ENCODE measurements at places on chromosomes 3 and 15. TPM values are rescaled to one million over a fixed set of nuclear protein-coding genes. Genes with fewer than 3 reads are reported as not detected.

GRCh38 chr3:59143447-59143846 is 93.6 kb upstream of the CFAP20DC start:
- no peak for DNase-seq

DNA sequence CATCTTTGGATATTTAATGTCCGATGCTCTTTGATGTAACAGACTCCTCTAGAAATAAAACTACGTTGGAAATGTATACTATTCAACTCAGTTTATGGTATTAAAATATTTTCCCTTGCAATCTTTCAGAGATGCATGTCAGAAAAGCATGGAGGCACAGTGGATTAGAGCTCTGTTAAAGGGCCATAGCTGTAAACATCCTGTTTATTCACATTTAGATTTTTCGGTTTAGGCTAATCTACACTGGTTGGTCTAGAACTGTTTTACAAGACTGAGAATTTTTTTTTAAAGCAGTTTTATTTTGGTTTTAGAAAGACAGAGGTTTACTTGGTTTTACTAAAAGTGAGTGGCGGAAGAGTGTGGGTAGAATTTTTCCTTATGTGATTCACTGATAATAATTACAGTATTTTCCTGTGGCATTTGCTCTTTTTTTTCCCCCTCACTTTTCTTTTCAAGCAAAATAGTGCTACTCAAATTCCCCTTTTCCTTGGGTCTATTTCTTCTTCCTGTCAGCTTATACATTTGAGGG is 132.1 kb downstream of the IL1RAP start:
- no peak for DNase-seq

The LSAMP gene
- 2.0 TPM for total RNA-seq

The CCDC174 gene
- total RNA-seq, result 17.0 TPM

The TM4SF18 gene
- 5.1 TPM for total RNA-seq

The PTX3 gene
- 5.5 TPM for total RNA-seq
